GM12865 (cell line): ENCODE measurements at places on chromosomes 13 and 19.

DNA sequence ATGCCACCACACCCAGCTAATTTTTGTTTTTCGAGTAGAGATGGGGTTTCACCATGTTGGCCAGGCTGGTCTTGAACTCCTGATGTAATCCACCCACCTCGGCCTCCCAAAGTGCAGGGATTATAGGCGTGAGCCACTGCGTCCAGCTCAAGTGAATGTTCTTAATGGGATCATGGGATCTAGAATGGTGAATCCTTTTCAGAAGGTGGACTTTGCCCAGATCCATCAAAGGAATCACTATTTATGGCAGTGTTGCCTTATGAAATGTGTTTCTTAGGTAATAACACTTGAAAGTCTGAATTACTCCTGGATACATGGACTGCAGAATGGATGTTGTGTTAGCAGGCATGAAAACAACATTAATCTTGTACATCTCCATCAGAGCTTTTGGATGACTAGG, 20.3 kb downstream of the ARHGAP35 start:
- no peak for DNase-seq

GRCh38 chr19:45657520-45658167, 10.4 kb upstream of the GIPR start:
- DNase-seq, result no peak

DNA sequence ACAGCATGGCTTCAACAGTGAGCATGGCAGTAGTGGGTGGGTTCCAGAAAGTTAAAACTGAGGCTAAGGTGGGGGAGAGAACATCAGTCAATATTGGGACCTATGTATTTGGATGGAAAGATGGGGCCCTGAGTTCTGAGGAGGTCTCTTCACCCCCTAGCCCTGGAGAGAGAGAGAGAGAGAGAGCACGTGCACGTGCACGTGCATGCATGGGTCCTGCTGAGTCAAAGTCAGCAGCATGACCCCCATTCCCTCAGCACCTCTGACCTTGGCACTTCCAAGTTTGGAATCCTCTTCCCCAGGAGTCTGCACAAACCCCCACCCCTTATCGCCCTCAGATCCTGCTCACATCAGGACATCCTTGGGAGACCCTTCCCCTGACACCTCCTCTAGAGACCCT, 32.5 kb upstream of the CEACAM1 start:
- no peak for DNase-seq

- DNase-seq, result no peak
Measured at GRCh38 chr13:105573136-105573535, 962.3 kb downstream of the EFNB2 start.

GRCh38 chr19:34667349-34668076, 9.4 kb downstream of the SCGB2B2 start:
- no peak for DNase-seq

DNA sequence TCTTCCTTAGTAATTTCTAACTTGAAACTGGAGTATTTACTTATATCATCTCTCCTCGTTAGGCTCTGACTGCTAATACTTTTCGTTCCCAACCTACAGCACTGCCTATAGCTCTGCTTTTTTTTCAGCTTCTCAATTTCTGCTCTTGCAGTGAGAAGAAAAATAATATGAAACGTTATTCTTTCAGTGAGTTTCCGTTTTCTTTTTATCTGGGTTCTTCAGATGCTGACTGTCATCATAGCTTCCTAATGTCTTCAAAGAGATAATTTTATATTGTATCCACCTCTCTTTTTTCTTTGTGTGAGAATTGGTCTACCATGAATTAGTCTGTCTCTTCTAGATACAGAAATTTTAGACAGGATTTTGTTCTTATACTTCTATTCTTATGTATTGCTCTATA, 454.9 kb downstream of the LMO7 start:
- no peak for DNase-seq

DNA sequence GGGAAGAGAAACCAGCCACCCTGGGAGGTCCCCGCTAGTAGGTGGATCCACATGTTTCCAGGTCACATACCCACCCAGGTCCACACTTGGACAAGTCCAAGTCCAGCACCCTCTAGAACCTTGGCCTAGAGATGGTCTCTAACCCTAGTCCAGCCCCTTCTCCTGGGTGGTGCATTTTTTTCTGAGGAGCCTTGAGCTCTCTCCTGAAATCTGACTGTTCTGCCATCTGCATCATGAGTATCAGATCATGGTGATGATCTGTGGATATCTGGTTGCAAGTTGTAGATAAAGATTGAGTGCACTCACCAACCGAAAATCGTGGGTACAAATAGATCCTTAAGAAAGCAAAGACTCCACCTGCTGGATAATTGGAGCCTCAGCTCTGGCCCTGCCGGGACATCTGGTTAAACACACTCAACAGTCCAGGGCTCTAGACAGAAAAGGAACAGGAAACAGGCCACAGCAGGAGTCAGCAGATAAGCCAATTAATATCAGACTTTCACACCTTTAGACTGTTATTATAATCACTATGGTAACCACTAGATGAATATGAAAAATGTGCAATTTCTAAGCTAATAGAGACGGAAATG, 41.1 kb downstream of the GPR12 start:
- DNase-seq, result no peak

DNA sequence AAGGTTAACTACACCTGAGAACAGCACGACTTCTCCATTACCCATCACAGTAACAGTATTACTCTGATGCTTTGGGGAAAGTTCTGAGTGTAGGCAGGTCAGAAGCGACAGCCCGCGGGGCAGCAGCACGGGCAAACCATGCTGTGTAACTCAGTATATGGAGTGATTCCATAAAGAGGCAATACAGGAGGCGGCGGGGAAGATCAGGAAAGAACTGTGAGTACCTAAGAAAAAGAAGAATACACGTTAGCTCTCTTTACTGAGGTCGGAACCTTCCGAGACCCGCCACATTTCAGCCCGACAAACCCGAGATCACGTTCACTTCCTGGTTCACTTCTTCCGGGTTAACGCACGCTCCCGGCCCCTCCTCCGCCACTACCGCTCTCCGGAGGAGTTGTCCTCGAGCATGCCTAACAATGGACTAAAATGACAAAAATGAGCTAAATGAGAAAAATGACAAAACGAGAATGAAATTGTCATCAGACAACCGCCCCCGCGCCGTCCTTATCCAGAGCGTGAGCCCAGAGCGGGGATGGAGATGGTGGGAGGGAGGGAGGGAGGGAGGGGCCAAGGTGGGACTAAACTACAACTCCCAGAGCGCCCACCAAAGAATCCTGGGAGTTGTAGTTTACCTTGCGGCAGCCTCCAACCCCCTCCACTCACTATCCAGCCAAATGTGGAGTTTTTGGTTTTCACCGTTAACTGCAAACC, at the start of gene MTRF1:
Gene MTRF1 (minus strand): TSS at position 316 of the 711 bp plus-strand sequence. CDS start 2,669 bp downstream, outside the sequence.
- peak; percentile 85 for DNase-seq

DNA sequence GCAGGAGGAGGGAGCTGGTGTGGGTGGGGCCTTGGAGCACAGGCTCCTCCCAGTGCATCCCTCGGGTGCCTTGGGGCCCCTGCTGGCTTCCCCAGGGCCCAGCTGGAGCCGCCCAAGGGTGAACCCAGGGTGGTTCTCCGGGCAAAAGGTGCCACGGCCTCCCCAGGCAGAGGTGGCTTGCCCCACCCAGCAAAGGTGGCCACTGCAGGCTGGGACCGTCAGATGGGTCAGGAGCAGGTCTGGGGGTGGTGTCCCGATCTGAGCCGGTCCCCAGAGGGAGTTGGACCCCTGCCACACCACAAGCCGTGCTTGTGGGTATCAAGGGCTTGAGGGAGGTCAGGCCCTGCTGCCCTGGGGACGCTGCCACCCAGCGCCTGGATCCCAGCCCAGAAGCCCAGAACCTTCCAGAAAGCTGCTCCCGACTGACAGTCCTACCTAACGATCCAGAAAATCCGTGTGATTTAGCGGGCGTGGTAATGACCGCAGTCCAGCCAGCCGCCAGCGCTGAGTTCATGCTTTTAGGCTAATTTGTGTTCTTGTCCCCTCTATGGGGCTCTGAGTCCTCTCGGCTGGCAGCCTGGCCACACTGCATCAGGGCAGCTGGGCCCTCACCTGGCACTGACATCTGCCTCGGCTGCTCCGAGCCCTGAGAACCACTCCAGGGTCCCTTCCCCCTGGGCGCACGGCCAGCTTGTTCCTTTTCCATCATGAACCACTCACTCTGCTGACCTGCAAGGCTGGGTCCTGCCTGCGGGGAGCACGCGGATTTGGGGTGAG, 5.0 kb upstream of the GRIN3B start:
- no peak for DNase-seq

- DNase-seq, result peak; percentile 32
Measured at GRCh38 chr13:39876258-39876657, 220.8 kb downstream of the COG6 start.

- no peak for DNase-seq
Measured at GRCh38 chr13:67197704-67198103, 32.4 kb downstream of the PCDH9 start.

DNA sequence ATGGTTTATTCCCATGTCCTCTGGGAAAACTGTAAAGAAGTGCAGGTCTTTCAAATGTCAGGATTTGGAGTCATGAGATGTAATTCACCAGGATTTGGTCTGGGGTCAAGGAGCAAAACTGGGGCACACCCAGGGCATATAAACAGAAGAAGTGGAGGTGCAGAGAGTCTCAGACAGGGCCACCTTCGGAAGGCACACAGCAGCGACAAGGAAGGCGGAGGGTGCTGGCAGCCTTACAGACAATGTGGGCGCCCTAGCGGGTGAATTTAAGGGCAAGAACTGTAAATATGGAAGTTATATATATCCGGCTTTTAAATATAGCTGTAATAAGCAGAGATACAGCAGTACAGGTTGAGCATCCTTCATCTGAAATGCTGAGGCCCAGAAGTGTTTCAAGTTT, 31.2 kb downstream of the DHRS12 start:
- DNase-seq, result no peak

DNA sequence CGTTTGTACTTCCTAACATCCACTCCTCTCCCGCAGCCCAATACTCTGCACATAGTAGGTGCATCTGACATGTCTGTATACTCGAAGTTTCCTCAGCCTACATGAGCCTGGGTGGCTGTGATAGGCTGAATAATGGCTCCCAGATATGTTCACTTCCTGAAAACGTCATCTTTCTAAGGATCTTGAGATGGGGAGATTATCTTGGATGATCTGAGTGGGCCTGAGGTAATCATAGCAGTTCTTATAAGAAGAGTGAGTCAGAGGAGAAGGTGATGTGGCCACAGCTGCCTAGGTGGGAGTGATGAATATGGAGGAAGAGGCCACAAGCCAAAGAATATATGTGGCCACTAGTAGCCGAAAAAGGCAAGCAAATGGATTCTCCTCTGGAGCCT, 84.2 kb downstream of the AKAP11 start:
- no peak for DNase-seq

- DNase-seq, result no peak
Measured at GRCh38 chr19:12838886-12839756, 806 bp downstream of the MAST1 start.

- no peak for DNase-seq
Measured at GRCh38 chr13:52353193-52353592, 52.8 kb downstream of the THSD1 start.

DNA sequence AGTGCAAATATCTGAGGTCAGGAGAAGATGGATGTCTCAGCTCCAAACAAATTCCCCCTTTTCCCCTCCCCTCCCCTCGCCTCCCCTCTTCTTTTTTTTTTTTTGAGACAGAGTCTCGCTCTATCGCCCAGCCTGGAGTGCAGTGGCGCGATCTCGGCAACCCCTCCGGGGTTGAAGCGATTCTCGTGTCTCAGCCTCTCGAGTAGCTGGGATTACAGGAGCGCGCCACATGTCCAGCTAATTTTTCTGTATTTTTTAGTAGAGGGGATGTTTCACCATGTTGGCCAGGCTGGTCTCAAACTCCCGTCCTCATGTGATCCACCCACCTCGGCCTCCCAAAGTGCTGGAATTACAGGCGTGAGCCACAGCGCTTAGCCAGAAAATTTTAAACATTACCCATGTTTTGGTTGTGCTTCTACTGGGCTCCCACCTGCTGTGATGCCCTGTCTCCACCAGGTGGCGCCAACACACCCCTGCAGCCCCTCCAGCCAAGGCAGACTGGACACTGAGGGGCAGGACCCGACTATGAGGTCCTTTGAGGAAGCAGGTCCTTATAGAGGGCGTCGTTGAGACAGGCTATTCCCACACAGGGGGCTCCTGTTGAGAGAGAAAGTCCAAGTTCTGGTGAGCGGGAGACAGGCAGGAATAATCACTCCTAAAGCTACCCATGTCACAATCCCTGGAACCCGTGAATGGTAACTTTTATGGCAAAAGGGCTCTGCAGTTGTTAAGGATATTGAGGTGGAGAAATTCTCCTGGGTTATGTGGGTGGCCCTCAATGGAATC, 6.3 kb downstream of the ERICH4 start:
- peak; percentile 87 for DNase-seq

DNA sequence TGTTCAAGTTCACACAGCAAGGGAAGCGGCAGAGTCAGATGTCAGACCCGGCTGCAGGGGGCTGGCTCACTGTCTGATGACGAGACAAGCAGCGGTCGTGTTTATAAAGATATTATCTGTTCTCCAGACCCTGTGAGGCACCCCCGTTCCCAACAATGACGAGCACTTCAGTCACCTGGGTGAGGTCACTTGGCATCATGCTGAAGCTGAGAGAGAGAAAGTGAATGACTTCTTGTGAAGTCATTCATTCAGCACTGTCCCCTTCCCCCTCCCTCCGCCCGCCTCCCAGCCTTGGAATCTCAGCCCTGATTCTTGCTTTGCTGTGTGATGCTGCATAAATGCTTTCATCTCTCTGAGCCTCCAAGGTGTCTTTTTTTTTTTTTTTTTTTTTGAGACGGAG, 4.9 kb upstream of the LYPD3 start:
- no peak for DNase-seq

GRCh38 chr13:81488021-81488420, 1147.1 kb upstream of the SPRY2 start:
- no peak for DNase-seq

GRCh38 chr13:75485286-75486062, 3.5 kb upstream of the TBC1D4 start:
- DNase-seq, result no peak

DNA sequence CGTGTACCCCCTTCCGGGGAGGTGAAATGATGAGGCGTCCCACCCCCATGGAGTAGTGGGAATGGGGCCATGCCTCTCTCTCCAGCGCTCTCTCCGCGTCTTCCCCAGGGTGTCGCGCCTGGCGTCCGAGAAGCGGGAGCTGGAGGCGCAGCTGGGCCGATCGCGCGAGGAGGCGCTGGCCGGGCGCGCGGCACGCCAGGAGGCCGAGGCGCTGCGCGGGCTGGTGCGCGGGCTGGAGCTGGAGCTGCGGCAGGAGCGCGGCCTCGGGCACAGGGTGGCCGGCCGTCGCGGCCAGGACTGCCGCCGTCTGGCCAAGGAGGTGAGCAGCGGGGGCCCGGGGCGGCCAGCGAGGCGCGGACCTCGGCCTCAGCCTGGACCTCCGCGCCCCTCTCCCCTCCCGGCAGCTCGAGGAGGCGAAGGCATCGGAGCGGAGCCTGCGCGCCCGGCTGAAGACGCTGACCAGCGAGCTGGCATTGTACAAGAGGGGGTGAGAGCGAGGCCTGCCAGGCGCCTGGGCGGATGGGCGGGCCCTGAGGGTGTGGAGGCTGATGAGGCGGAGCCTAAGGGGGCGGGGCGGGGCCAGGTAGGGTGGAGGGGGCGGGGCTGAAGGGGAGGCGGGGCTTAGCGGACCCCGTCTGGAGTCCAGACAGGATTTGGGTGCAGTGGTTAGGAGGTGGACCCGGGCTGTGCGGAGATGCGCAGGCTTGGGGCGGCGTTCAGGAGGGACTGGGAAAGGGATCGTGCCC, 7.7 kb downstream of the PGLYRP1 start:
- peak; percentile 52 for DNase-seq

- no peak for DNase-seq
Measured at GRCh38 chr19:15197275-15197941, 3.4 kb downstream of the NOTCH3 start.
